Vagina (tissue), 2 donors: ENCODE measurements at places on chromosomes 2 and 18.

- no peak for DNase-seq
Measured at GRCh38 chr2:31241625-31242270, 7.8 kb downstream of the EHD3 start.

GRCh38 chr2:75071766-75072165 is 113.3 kb downstream of the POLE4 start:
- DNase-seq: no peak

DNA sequence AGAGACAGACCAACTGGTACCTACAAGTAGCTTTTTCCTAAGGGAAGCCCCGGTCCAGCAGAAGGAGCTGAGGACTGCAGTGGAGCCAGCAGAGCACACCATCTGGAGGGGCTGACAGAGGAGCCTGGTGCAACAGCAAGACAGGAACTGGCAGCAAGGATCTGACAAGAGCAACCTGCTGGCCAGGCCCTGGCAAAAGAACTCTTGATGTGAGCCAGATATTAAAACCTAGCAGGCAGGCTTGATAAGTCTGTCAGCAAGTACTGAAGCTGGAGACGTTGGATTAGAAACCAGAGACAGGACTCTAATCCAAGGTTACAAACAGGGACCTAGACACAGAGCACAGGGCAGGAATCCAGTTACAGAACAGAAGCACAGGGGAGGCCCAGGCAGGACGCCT is 260.7 kb upstream of the MGAT5 start:
- no peak for DNase-seq

- no peak for DNase-seq
Measured at GRCh38 chr18:55300936-55301531, 287.0 kb downstream of the TCF4 start.

DNA sequence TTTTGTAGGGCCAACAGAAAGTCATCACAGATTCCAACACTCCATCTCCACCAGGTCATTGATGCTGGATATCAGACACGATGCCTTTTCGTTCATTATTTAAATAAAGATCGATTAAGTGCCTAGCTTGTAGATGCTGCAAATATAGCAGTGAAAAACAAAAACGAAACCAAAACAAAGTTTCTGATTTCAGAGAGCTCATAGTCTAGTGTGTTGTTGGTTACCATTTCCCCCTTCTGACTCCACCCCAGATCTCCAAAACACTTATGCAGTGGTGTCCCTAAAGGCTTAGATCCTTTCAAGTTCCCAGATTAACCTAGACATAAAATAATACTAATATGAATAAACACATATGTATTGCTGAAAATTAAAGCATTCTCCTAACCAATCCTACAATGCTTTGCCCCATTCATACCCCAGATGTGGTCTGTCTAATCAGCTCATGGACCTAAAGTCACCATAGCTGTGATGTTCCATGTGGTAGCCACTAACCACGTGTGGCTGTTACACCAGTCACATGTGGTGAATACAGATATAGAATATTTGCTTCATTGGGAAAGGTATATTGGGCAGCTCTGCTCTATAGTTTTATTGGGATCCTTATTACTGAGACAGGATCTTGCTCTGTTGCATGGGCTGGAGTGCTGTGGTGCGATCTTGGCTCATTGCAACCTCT is 787.2 kb downstream of the TDRD15 start:
- DNase-seq: no peak

DNA sequence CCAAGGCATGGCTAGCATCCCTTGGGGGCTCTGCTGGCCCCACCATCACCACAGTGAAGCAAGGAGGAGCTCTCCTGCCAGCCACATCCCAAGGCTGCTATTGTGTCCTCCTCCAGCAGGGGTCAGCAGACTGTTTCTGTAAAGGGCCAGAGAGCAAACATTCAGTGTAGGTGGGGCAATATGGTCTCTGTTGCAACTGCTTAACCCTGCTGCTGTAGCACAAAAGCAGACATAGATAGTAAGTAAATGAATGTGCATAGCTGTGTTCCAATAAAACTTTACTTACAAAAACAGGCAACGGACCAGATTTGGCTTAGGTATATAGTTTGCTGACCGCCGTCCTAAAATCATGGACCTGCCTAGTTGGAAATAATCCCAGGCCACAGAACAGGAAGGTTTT is 36.4 kb upstream of the ZBTB7C start:
- no peak for DNase-seq

DNA sequence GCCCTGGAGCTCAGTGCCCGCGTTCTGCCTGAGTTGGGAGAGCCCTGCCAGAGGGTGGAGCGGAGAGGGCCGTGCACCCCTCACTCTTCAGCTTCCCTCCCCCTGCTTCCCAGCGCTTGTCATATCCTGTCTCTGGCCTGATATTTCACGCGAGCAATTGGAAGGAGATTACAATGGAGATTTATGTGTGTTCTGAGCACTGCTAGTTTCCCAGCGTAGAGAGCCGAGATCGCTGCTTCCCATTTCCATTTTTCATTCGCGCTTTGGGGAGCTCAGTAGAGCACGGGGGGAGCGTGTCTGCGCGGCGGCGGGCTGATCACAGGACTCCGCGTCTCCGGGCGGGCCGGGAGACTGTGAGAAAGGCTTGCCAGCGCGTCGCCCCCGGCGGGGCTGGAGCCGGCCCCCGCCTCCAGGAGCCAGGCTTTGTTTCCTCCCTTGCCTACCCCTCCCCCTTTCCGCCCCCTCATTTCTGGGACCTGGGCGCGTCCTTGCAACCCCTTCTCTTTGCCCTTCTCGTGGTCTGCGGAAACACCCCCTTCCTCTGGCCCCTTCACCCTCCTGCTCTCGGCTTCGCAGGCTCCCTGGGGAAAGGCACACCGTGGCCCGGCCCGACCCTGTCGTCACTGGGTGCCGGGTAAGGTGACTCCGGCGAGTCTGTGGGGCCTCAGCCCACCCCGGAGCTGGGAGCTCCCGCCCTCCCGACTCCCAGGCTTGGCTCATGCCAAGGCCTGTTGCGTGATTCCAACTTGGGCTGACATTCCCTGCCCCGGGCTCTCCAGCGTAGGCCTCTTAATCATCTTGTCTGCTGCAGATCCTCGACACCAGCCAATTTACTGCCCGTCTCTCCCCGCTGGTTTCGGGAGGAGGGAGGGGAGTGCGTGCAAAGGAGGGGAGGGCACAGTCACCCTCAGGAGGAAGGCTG is 5.8 kb downstream of the DLX2 start:
- no peak for DNase-seq

GRCh38 chr2:181364492-181365170 is 92.6 kb upstream of the ITGA4 start:
- DNase-seq: no peak

- DNase-seq: no peak
Measured at GRCh38 chr2:227407591-227408151, 19.9 kb upstream of the SCYGR1 start.

DNA sequence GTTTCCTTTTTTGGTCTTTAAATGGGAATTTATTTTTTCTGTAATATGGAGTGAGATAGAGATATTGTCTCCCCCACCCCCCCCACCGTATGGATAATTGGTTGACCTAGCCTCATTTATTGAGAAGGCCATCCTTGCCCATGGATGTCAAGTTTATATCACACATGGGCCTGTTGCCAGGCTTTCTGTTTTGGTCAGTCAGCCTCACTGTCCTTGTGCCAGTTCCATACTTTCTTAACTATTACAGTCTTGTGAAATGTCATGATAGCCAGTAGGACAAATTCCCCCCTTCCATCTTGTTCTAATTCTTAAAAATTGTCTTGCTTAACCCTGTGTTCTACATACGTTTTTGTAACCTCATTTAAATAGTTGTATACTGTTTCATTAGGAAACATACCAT is 12.5 kb downstream of the BABAM2 start:
- DNase-seq: no peak

DNA sequence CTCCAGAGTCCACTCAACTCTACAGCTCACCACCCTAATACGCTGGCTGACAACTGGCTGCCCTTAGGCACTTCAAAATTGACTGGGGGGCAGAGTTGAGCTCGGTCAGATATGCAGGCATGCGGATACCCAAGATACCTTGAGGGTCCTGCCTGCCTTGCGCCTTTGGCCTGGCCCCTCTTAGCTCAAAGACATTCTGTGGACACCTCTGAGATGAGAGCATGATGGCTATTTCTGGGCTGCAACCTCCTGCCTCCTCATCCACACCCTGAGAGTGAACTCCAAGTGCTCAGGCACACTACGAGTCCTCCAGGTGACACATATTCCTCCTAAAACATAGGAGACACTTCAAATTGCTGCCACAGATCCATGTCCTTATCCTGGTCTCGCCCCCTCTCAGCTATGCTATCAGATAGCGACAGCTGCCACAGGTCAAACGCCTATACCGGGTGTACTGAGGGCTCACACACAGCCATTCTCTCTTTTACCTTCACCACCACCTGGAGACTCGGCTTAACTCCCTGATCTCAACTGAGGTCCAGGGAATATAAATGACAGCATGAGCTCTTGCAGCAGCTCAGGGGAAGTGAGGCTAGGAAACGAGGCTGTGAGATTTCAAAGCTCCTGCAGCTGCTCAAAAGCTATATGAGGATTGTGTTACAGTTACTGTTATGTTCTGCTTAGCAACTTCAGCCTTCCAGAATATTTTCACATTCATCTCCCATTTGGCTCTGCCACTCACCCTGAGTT is 60.5 kb upstream of the TEX51 start:
- peak; percentile 80 for DNase-seq

DNA sequence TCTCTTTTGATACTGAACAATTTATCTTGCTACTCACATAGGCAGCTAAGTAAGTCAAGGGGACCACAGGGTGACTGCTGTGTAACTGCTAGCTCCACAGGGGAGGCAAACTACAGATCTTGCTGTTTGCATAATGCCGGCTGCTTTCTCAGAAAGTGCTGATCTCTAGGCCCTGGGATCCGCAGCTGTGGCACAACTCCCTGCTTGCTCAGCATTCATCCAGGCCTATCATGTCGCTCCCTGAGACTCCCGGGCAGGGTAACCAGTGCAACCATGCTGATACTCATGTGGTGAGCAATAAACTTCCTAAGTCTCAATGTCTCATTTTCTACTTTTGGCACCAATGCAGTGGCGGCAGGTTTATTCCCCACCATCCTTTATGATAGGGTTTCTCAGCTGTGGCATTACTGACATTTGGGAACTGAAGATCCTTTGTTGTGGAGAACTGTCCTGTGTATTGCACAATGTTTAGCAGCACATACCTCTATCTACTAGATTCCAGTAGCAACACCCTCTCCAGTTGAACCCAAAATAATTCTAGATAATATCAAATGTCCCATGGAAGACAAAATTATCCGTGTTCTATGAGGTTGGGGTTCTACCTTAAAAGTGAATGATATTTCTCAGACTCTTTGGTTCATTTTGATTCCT is 1101.3 kb downstream of the LRP1B start:
- DNase-seq: no peak

- no peak for DNase-seq
Measured at GRCh38 chr2:101193033-101193626, 41.9 kb upstream of the TBC1D8 start.

DNA sequence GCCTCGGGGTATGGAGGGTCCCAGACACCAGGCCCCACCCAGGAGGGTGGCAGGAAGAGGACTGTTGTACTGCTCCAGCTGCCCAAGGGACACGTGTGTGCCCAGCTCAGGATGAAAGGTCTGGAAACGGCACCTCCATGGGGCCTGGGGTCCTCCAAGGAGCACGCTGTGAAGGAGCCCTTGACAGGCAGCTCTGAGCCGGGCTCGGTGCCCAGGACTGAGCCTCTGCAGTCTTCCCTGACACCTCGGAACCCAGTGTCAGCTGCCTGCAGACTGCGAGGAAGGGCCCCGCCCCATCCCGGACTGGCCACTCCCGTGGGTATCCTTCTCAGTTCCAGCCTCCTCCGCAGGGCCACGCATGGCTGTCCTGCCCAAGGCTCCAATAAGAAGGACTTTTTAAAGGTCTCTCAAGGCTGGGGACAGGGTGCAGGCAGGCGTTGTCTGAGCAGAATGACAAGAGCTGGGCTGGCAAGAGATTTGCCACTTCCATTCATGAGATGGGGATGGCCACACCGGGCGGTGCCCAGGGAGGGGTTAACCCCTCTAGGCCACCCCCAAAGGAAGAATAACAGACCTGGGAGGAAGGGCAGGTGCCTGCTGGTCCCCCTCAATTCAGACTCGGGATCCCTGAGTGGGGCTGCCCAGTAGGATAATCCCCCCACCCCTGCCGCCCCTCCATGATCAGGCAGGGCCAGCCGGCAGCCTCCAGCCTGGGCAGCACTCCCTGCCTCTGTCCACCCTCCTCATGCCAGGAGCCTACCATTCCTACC is 8.9 kb downstream of the ECEL1 start:
- DNase-seq: no peak

GRCh38 chr18:508835-509234 is 8.3 kb upstream of the COLEC12 start:
- no peak for DNase-seq

DNA sequence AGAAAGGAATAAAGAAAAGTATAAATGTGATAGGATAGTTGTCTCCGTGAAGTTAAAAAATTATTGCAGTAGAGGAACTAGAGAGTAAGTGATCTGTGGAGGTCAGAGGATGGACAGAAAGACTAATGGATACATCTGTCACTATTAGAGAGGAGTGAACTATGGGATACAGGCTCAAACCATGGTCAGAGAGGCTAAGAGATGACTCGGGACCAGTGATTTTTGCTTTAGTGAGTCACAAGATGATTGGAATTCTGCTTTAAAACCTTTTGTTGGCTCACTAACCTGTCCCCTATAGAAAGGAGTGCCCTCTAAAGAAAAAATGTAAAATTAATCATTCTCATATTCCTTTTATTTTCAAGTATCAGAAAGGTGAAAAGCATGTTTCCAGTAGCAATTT is 30.3 kb downstream of the ALMS1 start:
- no peak for DNase-seq

GRCh38 chr2:241443486-241444223 is 64.7 kb downstream of the STK25 start:
- no peak for DNase-seq

GRCh38 chr2:200600549-200601225 is 14.9 kb downstream of the AOX1 start:
- no peak for DNase-seq

- no peak for DNase-seq
Measured at GRCh38 chr2:129611471-129611870, 368.0 kb upstream of the RAB6C start.

GRCh38 chr2:107007927-107008326 is 122.0 kb upstream of the ST6GAL2 start:
- DNase-seq: no peak

DNA sequence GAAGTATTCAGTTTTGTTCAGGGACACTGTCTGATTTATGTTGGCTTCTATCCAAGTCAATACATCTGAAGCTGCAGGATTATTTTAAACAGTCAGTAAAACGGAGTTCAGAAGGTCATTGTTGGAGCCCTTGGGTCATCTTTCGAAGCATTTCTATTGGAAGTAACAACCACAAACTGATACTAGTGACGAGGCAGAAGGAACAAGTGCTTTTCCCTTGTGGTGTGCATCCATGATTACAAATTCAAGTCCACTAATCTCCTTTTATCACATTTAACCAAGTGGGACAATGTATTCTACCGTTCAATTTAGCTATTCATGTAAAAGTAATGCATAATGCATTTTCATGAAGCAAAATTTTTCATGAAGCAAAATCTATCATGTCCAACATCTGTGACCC is 76.9 kb downstream of the CD226 start:
- no peak for DNase-seq

GRCh38 chr2:68512326-68512725 is 44.9 kb downstream of the APLF start:
- DNase-seq: no peak
